ENCODE measurements at places on chromosomes 5 and 9.

DNA sequence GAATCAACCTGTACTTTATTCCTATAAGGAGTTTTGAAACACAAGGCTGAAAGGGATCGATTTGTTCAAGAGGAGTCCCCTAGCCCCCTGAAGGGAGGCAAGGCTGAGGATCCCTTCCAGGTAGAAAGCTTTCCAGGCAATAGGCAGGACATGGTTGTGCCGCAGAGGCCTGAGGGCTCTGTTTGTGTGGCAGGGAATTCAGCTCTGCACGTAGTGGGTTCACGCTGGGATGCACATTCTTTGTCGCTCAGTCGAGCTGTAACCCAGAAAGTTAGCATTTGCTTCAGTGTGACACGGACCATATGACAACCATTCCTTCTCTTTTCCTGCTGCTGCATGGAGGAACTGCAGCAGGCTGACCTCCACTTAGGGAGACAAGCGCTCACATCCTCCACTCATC, 65.6 kb upstream of the TRIO start:
- DNase-seq: no peak

- no peak for DNase-seq
Measured at GRCh38 chr5:111144352-111144930, 52.3 kb downstream of the WDR36 start.

DNA sequence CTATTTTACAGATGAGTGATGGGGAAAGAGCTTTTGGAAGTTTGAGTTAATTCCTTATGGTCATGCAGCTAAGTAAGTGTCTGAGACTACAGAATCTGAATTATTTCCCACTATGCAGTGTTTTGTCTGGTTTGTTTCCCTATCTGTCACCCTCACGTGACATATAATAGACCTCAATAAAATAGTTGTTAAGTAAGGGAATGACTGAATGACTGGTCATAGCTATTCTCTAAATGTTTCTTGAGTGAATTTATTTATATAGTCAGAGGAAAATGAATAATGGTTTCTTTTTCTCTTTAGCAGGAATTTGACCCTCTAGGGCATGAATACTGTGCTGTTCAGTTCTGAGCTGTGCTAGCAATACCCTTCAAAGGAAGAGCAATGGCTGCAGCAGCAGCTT, 10.3 kb downstream of the TRIM32 start:
- DNase-seq: no peak

- no peak for DNase-seq
Measured at GRCh38 chr5:38551030-38552017, 5.1 kb downstream of the LIFR start.

GRCh38 chr9:120526534-120526933, 53.4 kb downstream of the CDK5RAP2 start:
- no peak for DNase-seq

DNA sequence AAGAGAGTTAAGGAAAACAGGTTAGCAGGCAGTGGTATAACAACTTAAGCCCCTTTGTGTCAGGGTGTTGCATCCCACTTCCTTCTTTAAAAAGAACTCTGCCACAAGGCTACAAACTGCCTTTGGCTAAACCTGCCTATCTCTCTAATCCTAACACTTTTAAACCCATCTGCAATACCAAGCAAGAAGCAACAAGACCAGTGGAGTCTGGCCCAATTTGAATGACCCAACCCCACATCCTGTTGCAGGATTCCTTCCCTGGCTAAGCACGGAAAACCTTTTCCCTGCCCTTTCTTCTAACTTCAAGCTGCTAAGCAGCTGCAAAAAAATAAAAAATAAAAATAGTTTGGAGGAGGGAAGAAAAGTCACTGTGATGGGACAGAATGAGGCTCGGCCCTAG, 27.1 kb downstream of the ABCA1 start:
- no peak for DNase-seq

GRCh38 chr5:111559680-111560079, 47.3 kb upstream of the STARD4 start:
- DNase-seq: no peak

- DNase-seq: no peak
Measured at GRCh38 chr9:1723522-1724015, 291.6 kb upstream of the SMARCA2 start.

DNA sequence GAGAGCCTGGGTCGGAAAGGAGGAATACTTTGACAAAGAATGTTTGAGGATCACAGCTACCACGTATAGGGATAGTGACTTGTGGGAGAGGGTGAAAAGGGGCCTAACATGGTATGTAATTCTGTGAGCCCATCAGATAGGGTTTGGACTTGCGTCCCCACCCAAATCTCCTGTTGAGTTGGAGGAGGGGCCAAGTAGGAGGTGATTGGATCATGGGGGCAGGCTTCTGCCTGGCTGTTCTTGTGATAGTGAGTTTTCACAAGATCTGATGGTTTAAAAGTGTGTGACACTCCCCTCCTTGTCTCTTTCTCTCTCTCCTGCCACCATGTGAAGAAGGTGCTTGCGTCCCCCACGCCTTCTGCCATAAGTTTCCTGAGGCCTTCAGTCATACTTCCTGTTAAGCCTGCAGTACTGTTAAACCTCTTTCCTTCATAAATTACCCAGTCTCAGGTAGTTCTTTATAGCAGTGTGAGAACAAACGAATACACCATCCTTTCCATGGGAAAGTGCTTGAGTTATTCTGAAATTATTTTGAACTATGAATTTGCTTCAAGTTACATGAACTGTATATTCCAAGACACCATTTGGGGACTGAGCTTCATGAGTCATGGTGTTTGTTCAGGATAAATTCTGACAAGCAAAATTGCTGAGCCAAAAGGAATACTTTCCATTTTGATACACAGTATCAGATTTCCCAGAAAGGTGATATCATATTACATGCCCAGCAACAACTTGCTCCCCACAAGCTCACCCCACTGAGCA, 68.8 kb upstream of the SSBP2 start:
- DNase-seq: no peak

DNA sequence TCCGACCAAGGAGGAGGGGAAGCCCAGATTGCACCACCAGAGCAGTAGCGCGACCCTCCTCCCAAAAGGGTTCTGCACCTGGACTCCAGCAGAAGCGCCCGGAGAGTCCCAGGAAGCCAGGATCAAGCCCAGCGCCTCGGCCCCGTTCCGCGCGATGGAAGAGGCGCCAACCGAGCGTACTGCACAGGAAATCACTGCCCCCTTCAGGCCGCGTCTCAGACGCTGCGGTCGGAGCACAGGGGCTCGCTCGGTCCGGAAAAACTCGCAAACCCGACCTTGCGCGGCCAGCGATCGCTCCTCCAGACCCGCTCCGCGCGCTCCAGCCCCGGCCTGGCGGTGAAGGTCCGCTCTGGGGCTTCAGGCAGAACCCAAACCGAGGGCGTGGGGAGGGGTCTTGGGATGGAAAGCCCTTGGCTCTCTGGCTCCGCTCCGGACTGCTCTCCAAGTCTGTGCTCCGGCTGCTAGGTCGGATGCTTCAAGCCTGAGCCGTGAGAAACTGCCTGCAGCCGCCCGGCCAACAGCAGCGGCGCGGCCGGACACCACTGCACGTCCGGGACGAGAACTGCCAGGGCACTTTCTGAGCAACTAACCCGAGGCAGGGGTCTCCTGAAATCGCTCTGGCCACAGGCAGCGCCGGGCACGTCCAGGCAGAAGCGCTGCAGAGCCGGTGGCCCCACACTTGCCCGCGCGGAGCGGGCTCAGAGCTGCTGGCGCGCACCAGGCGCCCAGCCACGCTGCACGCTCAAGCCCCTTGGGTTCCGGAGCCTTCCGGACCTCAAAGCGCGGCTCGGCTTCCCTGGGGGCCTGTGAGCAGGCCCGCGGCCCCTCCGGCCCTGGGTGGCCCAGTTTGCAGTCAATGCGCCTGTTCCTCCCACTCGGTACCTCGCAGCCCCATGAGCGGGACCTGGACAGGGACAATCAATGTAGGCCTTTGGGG, 1.3 kb downstream of the GABBR2 start:
- DNase-seq: no peak
